ENCODE measurements at places on chromosomes 3 and 15.
A peak's percentile ranks its signal among the peaks of the same experiment; 100 is the strongest.

DNA sequence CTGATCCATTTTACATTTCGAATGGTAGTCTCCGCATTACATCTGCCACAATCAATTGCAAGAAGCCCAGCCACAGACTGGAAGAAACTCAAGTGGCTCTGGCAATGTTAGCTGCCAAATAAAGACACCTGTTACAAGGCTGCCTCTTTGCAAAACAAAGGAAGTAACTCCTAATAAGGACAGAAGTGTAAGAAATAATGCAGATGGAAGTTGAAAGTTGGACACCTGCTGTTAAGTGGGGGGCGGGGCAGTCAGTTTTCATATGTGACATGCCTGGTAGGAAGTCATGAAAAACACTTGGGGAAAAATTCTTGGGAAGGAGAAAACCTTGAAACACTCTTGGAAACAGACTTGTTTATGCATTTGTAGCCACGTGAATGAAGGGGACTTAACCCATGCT, 54.1 kb upstream of the ATP2C1 start:
- no peak for DNase-seq

GRCh38 chr15:62957130-62957529, 85.4 kb upstream of the TPM1 start:
- DNase-seq, result no peak

DNA sequence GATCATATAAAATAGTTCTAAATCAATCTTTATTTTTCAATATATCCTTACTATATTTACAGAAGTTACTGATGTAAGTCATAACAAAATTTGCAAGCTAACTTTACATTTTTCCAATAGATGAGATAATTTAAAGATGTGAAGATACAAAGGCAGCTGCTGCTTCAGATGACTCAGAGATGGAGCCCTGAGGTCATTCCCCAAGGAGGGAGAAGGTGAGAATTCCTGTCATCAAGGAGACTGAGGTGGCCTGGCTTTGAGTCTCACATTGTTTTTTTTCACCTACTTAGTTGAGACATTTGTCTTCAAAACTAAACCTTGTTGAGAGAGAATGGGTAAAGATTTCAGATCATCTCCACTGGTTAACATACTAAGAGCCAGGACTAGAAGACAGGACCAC, 3.9 kb upstream of the SAMD7 start:
- no peak for DNase-seq

DNA sequence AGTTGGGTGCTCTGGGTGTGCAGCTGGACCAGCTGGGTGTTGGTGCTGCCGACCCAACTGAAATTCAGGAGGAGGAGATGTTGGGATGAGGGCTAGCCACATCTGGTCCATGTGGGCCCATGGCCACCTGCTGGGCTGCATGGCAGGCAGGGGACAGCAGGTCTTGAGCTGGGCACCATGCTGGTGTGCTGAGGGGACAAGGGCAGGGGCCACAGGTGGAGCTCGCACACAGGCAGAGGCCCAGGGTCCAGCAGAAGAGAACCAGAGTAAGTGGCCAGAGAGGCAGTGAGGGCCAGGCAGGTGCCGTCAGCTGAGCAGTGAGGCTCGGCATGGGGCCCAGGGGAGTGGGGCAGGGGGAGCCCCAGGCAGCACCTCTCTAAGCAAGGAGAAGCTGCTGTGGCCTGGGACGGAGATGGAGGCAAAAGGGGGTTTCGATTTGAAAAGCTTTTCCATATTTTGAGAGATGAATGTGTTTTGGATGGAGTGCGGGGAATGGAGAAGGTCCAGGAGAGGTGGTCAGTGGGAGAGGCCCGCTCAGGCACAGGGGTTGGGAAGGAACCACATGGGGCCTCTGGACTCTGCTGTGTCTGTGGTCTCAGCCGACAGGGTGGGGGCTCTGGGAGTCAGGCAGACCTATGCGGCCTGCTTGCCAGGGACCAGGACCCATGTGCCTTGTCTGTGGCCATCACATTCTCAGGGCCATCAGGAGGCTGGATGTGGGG, 30.5 kb upstream of the PLXNA1 start:
- DNase-seq, result no peak

GRCh38 chr15:45645026-45645980, 10.5 kb downstream of the SQOR start:
- DNase-seq, result no peak

GRCh38 chr3:173876476-173876875, 478.9 kb downstream of the NLGN1 start:
- no peak for DNase-seq

GRCh38 chr3:146507331-146508120, 36.9 kb downstream of the PLSCR1 start:
- DNase-seq, result no peak

GRCh38 chr15:48325400-48325799, 5.8 kb upstream of the DUT start:
- DNase-seq, result no peak

GRCh38 chr15:46525984-46526725, 891.3 kb downstream of the SQOR start:
- DNase-seq, result no peak

DNA sequence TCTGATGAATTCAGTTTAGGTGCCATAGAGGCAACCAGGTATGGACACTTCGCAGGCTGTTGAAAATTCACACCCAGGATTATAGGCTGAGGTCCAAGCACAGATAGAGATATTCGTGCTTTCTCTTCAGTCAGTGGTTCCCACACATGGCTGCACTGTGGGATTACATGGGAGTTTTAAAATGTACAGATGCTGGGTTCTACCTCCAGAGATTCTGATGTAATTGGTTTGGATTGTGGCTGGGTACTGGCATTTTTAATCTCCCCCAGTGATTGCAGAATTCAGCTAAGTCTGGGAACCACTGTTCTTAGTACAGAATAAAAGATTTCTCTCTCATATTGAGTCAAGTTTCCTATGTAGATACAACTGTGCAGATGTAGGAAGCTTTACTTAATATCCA, 91.6 kb downstream of the FOXB1 start:
- no peak for DNase-seq

- DNase-seq, result no peak
Observed at GRCh38 chr15:69275933-69276560, 22.7 kb upstream of the PAQR5 start.

GRCh38 chr3:124986192-124987143, 51.9 kb upstream of the MUC13 start:
- DNase-seq, result peak; percentile 54

DNA sequence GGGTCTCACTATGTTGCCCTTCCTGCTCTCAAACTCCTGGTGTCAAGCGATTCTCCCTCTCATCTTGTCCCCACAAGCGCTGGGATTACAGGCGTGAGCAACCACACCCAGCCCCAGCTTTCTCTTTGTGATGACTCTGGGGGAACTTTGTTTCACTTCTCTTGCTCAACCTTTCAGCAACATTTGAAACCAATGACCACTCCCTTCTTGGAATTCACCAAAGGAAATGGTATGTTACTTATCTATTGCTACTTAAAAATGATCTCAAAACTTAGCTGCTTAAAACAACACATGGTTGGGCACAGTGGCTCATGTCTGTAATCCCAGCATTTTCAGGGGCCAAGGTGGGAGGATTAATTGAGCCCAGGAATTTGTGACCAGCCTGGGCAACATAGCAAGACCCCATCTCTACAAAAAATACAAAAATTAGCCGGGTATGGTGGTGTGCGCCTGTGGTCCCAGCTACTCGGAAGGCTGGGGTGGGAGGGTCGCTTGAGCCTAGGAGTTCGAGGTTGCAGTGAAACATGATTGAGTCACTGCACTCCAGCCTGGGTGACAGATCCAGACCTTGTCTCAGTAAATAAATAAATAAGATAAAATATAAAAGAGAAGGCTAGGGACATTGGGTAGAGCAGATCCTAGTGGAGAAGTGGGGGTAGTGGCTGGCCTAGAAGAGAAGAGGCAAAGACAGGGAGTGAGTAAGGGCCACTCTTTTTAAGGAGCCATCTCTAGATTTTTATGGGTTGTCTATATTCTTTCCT, 10.3 kb upstream of the COPG1 start:
- no peak for DNase-seq

DNA sequence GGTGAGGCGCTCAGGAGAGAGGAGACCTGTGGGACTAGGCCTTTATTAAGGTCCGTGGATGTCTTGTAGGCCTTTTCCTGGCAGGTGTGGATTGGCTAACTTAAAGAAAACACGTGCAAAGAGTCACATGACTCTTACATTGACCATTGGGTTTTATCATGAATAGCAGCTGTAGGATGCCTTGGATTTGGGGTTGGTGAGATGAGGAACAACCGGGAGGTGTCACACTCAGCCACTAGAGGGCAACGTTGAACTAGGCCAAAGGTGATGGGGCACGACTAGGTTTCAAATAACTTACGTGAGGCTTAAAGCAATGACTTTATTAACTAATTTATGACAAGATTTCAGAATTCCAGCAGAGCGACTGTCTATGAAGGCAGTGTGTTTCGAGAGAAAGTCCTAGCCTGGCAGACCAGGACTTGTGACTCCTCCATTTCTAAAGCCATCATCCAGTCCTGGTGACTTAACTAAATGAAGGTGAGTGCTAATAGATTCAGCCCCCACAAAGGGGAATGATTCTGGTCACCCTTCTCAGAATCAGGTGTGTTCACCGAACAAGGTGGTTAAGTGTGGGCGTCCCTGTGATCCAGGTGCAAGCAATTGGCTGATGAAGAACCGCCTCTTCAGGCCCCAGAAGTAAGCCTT, 345.6 kb downstream of the MCTP2 start:
- DNase-seq, result peak; percentile 11

- DNase-seq, result no peak
Observed at GRCh38 chr3:69324362-69325025, 61.4 kb downstream of the FRMD4B start.

- no peak for DNase-seq
Observed at GRCh38 chr3:13827256-13827655, 52.6 kb downstream of the WNT7A start.

DNA sequence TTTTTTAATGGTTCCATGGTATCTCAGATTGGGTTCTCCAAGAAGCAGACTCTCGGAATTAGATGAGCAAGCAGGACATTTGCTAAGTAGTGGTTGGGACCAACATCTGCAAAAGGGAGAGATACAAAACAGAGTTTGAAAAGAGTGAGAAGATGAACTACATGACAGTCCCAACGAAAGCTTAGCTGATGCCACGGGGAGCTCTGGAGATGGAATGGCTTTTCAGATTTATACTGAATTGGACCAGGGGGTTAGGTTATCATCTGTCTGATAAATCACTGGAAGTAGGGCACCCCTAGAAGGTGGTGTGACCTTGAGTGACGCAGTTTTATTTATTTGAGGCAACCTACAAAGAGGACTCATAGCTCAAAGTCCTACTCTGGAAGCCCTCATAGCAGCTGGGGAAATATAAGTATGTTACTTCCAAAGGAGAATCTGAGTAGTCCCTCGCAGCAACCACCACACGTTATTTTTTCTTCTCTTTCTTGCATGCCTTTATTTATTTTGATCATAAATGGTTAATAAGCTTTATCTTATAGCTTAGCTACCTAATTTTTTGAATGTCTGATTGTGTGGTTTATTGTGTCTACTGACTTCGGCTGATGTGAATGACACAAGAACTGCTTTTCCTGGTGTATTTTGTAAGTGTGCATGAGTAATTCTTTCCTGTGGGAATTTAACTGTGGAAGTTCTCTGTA, 815.4 kb downstream of the SQOR start:
- no peak for DNase-seq

GRCh38 chr3:177602601-177603147, 405.4 kb upstream of the TBL1XR1 start:
- DNase-seq, result peak; percentile 61

DNA sequence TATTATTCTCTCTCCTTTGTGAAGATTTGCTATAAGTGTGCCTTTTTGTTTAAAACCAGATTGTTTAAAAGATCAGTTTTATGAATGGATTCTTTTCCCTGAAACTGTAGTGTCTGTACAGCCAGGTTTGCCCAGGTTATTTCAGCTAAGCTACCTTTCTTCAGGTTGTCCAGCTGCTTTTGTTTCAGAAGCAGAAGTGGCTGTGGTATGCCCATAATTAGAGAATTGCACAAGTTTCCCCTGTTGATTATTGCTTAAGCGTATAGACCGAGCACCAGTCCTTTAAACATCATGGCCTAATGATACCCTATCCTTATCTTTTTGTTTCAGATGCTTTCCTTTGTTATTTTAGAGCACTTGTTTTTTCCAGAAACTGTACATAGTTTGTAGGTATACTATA, 10.2 kb downstream of the ASB7 start:
- DNase-seq, result no peak

GRCh38 chr3:52391096-52391495, 53.8 kb downstream of the SEMA3G start:
- no peak for DNase-seq

DNA sequence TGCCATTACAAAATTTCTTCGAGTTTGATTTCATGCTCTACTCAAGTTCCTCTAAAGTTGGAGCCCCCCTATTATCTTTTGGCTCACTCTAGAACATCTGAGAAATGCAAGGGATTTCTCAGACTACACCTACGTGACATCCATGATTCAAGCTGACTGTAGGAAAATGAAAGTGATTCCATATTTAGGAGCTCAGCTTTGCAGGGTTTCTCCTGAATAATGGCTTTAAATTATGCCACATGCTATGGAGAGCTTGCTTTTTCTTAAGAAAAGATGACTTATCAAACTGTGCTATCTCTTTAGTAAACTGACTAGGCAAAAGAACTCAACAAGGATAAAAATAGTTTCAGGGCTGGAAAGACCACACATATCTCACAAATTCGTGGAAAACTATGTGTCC, 292.1 kb downstream of the LSAMP start:
- DNase-seq, result no peak

DNA sequence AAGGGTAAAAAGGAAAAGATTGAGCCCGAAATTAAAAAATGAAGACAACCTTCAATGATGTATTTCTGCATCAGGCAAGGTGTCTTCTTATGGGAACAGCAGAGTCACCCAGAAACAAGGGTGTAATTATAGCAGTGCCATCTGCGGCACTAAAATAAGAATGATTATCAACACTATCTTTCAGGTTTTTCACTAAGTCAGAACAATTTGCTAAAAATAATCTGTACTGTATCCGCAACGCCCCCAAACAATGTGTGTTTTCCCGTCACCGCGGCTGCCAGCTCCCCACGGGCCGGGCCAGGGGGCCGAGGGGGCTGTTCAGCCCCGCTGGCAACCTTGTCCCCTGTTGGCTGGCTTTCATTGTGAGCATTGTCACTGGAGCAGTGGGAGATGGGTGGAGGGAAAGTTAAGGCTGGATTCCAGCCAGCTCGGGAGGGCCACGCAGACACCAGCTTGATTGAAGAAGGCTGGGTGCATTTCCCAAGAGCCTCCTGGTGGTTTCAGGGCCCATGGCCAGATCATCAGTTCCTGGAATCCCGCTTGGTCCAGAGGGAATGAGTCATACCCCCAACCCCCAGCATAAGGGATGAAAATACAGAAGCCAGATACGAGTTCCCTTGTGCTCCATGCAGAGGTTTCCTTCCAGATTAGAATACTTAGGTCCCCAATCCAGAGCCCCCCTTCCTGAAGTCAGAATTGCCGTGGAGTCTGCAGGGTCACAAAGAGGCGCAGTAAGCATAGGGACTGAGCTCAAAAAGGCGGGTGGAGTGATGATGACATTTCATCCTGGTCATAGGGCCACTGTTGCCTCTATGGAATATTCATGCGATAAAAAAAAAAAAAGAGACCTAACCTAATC, 90.2 kb upstream of the KLF13 start:
- DNase-seq, result peak; percentile 20

DNA sequence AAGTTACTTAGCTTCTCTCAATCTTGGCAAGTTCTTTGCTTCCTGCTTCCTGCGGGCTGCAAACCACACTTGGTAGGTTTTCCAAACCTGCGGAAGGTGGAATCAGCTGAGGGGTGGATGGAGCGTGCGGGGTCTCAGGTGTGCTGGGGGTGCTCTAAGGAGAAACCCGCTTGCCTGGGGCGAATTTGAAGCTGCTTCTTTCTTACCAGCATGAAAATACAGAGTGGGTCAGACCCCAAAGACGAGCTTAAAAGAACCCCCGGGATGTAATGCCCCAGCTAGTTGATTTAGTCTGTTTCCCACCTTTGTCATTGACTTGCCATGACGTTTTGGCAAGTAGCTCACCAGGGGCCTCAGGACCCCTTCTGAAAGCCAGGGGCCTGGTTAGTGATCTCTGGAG, 28.8 kb upstream of the CORO2B start:
- no peak for DNase-seq

Data from Calu3 (cell line).